ENCODE measurements at places on chromosomes 5 and 9.
A peak's percentile ranks its signal among the peaks of the same experiment; 100 is the strongest.

GRCh38 chr5:1831257-1831656 lies 30.1 kb downstream of the NDUFS6 start:
- DNase-seq = no peak

GRCh38 chr5:25091921-25092320 lies 447.1 kb upstream of the CDH10 start:
- DNase-seq = no peak

GRCh38 chr5:33737697-33738096 lies 154.1 kb downstream of the ADAMTS12 start:
- DNase-seq = no peak

- no peak for DNase-seq
Observed at GRCh38 chr9:19239955-19240354, 9.5 kb downstream of the DENND4C start.

- peak; percentile 60 for DNase-seq
Observed at GRCh38 chr9:72280913-72281500, 84.0 kb downstream of the ZFAND5 start.

DNA sequence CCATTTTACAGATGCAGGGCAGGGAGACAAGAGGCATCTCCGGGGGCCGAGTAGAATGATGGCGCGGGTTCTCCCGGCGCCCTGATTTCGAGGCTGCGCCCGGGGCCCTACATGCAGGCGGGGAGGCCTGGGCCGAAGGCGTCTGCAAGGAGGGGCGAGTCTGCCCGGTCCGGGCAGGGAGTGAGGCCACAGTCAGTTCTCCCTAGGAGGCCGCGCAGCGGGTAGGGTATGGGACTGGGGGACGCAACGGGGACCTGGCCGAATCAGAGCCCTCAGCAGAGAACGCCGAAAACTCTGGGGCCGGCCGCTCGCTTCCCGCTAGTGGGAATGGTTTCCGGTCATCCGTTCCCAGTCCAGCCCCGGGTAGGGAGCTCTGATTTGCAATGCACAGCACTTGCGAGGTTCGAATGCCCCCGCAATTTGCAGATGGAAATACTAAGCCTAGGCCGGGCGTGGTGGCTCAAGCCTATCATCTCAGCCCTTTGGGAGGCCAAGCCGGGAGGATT lies 6.4 kb downstream of the TLX3 start:
- DNase-seq = no peak

- no peak for DNase-seq
Observed at GRCh38 chr5:32542216-32543059, 42.9 kb upstream of the SUB1 start.

- no peak for DNase-seq
Observed at GRCh38 chr5:73382401-73382740, 66.2 kb downstream of the FOXD1 start.

DNA sequence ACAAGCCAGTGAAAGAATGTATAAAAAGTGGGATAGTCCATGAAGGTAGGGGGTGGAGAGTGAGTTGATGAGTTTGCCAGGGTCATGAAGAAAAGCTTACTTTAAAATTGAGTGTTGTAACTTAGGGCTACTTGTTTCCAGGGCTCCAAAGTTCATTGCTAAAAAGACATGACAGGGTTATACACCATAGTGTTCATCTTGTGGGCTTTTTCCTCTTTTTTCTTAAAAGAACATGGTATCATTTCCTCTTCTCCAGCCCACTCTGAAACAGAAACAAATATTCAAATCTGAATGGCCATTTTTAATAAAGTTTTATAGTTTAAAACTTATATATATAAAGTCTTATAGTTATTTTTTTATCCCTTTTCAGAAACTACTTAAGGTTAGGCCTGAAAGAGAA lies 115.7 kb upstream of the SMC2 start:
- DNase-seq = no peak

- DNase-seq = no peak
Observed at GRCh38 chr9:36137392-36138004, 965 bp downstream of the GLIPR2 start.

- DNase-seq = no peak
Observed at GRCh38 chr5:130289132-130290088, 385.1 kb downstream of the CHSY3 start.

- DNase-seq = no peak
Observed at GRCh38 chr9:75939536-75940111, 49.2 kb downstream of the PCSK5 start.

GRCh38 chr5:172454358-172455086 lies at the start of gene SH3PXD2B:
TSS of gene SH3PXD2B (minus strand) at chr5:172454525. CDS start at chr5:172454352, 173 bp downstream.
- DNase-seq = no peak

- no peak for DNase-seq
Observed at GRCh38 chr5:26740182-26740581, 298.2 kb downstream of the CDH9 start.

GRCh38 chr5:109898269-109899162 lies 208.8 kb downstream of the MAN2A1 start:
- no peak for DNase-seq

- DNase-seq = no peak
Observed at GRCh38 chr5:43728581-43728980, 125.6 kb downstream of the NNT start.

GRCh38 chr9:3455094-3455493 lies 70.7 kb downstream of the RFX3 start:
- DNase-seq = no peak

GRCh38 chr9:133998915-133999595 lies 6.9 kb upstream of the VAV2 start:
- no peak for DNase-seq

DNA sequence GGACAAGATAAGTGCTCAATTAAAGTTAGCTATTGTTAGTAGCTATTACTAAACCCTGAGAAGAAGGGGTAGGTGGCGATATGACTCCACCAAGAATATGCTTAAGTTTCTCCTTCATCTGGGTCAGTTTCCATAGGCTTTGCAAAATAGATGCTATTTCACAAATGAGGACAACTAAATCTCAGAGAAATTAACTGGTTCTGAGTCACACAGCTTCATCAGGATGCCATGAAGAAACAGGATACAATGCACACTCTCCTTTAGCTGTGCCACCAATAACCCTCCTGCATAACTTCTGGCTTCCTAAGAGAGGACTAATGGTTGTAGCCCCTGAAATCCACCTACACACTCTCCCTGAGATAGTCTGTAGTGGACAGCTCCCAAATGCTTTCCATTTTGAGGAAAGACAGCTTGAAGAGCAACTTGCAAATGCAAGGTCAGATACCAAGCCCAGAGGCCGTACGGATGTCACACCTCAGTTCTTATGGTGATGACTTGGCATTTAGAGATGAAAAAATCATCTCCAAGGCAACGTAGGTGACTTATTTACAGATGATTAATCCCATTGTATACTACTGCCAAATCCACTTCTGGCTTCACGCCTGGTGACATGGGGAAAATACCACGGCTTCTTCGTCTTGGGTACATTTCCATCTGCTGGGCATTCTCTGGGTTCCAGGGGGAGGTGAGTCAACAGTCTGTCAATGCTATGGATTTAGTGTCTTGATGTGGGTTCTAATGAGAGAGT lies 251.4 kb upstream of the IL12B start:
- DNase-seq = peak; percentile 6

DNA sequence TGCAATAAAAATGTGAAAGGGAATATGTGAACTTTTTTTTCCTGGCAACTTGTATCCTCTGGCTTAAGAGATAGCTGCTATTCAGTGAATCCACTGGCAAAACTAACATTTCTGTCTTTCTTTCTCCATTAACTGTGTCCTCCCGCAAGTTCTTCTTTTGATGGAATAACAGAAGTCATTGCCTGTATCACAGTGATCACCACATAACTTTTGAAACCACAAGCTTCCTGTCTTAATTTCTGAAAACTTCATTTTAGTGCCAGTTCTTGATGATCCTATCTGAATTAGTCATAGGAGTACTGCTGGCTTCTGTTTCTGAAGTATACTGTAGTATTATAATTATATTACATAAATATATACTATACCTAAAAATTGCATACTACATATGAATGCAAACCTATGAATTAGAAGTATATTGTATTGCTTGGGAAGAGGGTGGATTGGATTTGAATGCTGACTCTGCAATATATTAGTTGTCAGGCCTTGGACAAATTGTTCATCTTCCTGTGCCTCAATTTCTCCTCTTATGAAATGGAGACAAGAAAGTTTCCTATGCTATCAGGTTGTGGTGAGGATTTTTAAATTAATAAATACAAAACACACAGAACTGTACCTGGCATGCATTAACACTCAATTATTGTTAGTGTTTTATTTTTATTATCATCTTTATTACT lies 441.6 kb downstream of the CETN3 start:
- DNase-seq = no peak

All from NCI-H2029 treated with DMSO at 0.1 percent for 48 hours (cell line).